Adrenal gland (tissue), 19 donors: ENCODE measurements at places on chromosomes 12 and 14. TPM values are rescaled to one million over a fixed set of nuclear protein-coding genes. Genes with fewer than 3 reads are reported as not detected.

The IL26 gene
- not detected for polyA plus RNA-seq

The PKP2 gene
- polyA plus RNA-seq, result 1.1 TPM

The PPP4R4 gene
- polyA plus RNA-seq, result 0.30 TPM

The NGB gene
- polyA plus RNA-seq, result 15.4 TPM

The ACSS3 gene
- 12.9 TPM for polyA plus RNA-seq

The ADAMTS20 gene
- not detected for polyA plus RNA-seq

The FAM90A1 gene
- 0.48 TPM for polyA plus RNA-seq

The CDKN1B gene
- 80.3 TPM for polyA plus RNA-seq

The KRT85 gene
- polyA plus RNA-seq, result not detected

The TEX52 gene
- polyA plus RNA-seq, result not detected
